ENCODE measurements at places on chromosomes 16 and 17.
A peak's percentile ranks its signal among the peaks of the same experiment; 100 is the strongest.

GRCh38 chr17:45431531-45432404 is 902 bp downstream of the ARHGAP27 start:
- DNase-seq = peak; percentile 48

DNA sequence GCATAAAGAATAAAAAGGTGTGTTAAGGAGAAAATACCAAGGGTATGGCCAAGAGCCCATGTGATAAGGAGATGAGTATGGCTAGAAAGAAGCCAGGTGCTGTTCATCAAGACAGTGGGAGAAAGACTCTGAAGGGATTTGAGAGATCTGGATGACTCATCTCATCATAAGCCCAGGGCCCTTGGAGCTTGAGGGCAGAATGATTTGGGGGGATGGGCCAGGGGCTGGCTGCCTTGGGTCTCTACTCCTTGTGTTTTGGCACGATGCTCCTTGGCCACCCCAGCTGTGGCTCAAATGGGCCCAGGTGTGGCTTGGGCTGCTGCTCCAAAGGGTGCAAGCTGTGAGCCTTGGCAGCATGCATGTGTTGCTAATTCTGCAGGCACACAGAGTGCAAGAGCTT is 14.5 kb upstream of the TNFRSF13B start:
- no peak for DNase-seq

- no peak for DNase-seq
Measured at GRCh38 chr17:72234985-72235384, 114.2 kb downstream of the SOX9 start.

GRCh38 chr17:13265311-13265710 is 247.5 kb upstream of the ELAC2 start:
- no peak for DNase-seq
